ENCODE measurements at places on chromosomes 7 and 10.

DNA sequence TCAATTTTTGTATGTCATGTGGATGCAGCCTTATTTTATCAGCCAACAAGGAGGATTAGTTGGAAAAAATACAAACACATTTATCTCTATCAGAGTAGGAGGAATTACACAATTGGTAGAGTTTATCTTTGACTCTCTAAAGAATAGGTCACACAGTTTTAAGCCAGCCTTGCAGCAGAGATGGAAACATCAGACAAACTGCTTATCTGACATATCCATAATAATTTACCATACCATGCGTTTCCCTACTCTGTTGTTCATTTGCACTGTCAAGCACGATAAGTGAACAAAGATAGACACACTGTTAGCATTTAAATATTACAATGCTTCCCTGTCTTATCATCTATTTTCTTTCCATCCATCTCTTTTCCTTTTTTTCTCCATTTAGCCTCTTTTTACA is 283.7 kb upstream of the SMIM30 start:
- DNase-seq: no peak

- no peak for DNase-seq
Measured at GRCh38 chr10:23404461-23404980, 34.4 kb upstream of the OTUD1 start.

GRCh38 chr10:83603708-83604107 is 535.6 kb upstream of the GHITM start:
- DNase-seq: no peak

GRCh38 chr7:28503396-28503795 is 91.1 kb downstream of the CREB5 start:
- no peak for DNase-seq

GRCh38 chr10:51861051-51861450 is 161.7 kb upstream of the CSTF2T start:
- no peak for DNase-seq

DNA sequence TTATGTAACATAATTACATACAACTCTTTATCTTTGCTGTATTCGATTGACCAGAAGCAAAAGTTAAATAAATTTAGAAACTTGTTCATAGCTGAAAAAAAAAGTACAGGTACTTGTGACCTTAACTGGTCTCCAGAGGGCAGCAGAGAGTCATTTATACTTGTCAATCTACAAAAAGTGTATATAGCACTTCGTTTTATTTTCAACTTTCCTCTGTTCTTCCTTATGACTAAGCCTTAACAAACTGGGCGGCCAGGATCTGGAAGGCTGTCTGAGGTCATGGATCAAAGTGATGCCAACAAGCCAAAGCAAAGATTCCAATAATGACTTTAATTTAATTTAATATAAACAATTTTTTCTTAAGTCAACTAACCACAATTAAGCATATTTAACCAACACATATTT is 29.8 kb downstream of the C10orf67 start:
- no peak for DNase-seq

GRCh38 chr10:102413053-102413705 is 5.4 kb downstream of the PSD start:
- no peak for DNase-seq

GRCh38 chr10:8158193-8159071 is 103.9 kb downstream of the GATA3 start:
- no peak for DNase-seq

DNA sequence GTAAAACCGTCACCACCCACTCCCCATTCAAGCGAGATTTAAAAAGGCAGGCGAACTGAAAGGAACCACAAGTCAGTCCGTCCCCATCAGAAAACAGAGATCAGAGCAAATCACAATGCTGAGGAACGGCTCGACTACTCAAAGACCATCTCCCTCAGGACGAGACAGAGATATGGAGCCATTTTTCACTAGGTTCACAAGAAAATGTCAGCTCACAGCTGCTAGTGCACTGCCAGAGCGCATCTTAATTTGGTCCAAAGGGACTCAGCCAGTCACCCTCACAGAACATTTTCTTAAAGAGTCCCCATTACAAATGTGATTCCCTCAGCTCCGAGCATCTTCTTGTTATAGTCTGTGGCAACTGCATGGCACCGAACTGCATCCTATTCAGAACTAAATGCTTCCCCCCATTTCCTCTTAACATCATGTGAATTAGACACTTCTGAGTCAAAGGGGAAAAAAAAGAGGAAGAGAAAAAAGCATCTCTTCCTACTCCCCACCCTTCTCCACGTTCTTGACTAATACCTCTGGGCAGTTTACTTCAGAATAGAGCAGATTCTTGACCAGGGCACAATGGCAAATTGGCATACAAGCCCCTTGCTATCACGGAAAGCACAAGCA is 683.9 kb downstream of the MAGI2 start:
- DNase-seq: no peak

DNA sequence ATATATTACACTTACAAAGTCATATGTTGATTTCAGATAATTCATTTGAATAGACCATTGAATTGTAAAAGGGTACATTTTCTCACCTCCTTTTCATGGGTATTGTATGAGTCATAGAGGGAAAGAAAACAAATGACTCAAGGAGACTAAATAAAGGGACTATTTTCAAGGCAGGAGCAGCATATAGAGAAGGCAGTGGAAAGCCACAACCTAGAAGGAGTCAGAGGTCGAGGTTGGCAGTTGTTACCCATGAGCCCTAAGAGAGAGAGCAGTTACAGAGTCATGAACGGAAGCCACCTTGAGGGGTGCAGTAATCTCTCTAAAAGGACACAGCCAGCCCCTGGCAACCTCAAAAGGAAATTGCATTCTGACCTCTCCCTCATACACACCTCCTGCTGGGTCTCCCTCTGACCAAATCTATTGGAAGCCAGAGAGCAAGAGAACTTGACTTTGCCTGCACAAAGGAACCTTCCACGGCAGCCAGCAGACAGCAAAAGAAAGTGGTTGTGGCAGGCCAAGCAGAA is 137.9 kb downstream of the GRM8 start:
- DNase-seq: no peak

DNA sequence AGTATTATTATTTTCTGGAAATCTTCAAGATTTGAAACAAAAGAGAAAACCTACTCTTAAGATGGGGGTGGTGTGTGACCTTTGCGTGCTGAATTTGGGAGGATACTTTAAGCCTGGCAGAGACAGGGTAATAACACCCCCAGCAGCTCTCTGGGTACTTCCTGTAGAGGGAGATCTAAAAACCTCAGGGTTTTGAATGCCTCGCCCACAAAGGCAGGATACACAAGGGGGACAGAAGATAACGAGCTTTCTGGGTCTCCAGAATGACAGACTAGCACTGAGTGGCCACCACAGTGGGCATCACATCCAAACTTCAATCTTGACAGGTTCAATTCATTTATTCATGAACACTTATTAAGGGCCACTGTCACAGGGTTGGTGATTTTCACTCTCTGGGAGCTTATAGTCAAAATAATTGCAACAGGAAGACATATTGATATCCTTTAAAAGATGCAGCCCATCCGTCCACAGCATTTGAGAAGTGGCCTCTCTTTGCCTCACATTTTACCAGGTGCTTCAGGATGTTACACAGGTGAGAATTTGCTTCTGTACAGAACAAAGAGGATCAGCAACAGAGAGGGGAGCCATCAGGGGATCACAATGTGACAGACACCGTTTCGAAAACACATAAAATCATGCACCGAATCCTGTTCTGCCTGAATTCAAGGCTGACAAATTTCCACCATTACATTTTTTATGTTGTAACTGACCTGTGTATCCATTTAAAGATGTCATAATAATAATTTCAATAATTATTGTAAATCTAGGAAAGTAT is 14.3 kb downstream of the CPA1 start:
- DNase-seq: no peak
